ENCODE measurements at places on chromosomes 4 and X.

GRCh38 chrX:136061286-136061685 is 76.1 kb downstream of the SLC9A6 start:
- no peaks in the 10 kb centered on the region for H3K36me3 ChIP-seq
- no peak for DNase-seq
- H3K27me3 ChIP-seq, result no peaks in the 10 kb centered on the region
- no peak overlapping the region for H3K27ac ChIP-seq

DNA sequence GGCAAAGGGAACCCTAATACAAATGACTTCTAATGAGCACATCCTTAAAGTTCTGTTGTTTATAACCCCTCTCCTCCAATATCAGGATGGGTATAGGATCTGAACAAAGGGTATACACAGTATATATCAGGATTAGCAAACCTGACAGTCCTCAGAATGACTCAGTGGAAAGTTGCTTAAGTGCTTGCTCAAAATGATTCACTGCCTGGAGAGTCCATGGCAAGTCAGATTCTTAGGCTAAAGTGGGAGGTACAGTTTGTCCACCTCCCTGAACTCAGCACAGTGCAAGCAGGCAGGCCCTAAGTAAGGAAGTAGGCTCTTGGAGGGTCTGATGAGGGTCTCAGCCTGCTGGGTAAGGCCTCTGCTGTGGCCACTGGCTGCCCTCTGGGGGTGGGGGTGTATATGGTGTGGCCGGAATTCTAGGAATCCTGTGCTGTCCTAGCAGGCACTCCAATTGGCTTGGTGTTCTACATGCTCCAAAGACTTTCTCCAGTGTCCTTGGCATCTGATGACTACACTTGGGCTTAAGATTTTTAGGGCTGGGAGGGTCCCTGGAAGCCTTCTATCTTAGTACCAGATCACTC is 54.3 kb downstream of the CHRDL1 start:
- no peaks in the 10 kb centered on the region for H3K4me1 ChIP-seq
- no peaks in the 10 kb centered on the region for H3K27me3 ChIP-seq
- no peaks in the 10 kb centered on the region for H3K36me3 ChIP-seq
- no peak overlapping the region for H3K27ac ChIP-seq
- DNase-seq, result no peak

DNA sequence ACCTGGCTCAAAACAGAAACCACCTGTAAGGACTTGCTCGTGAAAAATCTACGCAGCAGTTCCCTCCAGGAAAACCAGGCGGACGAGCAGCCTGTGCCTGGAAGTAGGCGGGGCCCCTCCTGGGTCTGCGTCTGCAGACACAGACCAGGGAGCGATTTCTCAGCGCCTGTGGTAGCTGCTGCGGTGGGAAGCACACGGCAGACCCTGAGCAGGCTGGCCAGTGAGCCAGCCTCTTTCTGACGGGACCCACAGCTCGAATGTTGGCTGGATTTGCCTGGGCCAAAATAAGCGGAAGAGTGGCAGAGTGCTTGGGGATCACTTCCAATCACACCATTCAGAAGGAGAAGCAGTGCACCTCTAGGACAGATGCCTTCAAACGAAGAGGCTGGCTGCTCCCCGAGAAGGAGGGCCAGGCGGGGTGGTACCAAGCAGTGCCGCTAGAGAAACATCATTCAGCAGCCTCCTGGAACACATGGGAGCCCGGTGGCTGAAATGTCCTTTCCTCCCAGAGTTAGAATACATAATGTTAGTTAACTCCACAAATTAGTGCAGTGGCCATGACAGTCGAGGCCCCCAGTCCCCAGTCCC is 85.9 kb downstream of the GATB start:
- H3K27me3 ChIP-seq, result no peaks in the 10 kb centered on the region
- no peaks in the 10 kb centered on the region for H3K36me3 ChIP-seq
- no peaks in the 10 kb centered on the region for H3K4me1 ChIP-seq
- peak overlapping the region; percentile 10 for H3K27ac ChIP-seq
- DNase-seq, result no peak

DNA sequence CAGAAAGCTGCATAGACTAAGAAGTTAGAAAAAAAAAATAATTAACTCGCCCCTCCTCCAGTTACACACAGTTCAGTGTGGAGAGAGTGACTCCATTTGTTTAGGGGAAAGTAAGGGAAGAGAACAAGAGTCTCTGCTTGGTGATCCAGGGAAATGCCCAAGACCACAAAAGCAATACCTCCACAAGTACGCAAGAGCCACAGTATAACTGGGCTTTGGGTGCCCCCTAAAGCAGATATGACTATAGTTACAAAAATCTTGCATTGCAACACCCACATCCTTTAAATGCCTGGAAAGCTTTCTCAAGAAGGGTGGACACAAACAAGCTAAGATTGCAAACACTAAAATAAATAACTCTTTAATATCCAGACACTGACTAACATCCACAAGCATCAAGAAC is 164.2 kb upstream of the NRK start:
- no peak overlapping the region for H3K27ac ChIP-seq
- no peak overlapping the region for H3K4me3 ChIP-seq
- DNase-seq, result no peak
- no peaks in the 10 kb centered on the region for H3K36me3 ChIP-seq
- no peaks in the 10 kb centered on the region for H3K4me1 ChIP-seq
- no peaks in the 10 kb centered on the region for H3K27me3 ChIP-seq

- DNase-seq, result peak; percentile 22
- no peak overlapping the region for H3K27ac ChIP-seq
- H3K4me1 ChIP-seq, result no peaks in the 10 kb centered on the region
- H3K4me3 ChIP-seq, result no peak overlapping the region
Observed at GRCh38 chr4:89640620-89641366, 196.2 kb downstream of the SNCA start.

- no peak overlapping the region for H3K4me3 ChIP-seq
- no peak for DNase-seq
- no peak overlapping the region for H3K27ac ChIP-seq
- H3K4me1 ChIP-seq, result no peaks in the 10 kb centered on the region
Observed at GRCh38 chr4:24172406-24172805, 282.6 kb upstream of the PPARGC1A start.

DNA sequence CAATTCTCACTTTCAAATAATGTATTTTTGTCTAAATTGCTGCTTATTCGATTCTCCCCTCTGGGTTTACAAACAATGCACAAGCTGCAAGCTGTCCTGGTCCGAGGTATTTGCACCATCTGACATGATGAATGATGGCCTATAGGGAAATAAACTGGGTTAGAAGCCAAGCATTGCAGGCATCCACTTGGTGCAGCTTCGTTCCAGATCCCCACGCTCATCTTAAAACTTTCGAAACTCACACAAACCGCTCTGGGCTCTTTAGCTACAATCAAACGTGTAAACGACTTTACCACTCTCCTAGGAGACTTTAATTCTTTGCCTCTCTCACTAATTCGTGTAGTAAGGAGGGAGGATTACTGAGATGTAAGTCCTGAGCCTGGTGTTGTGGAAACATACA is 19.0 kb downstream of the PHKA2 start:
- H3K4me3 ChIP-seq, result no peak overlapping the region
- no peak overlapping the region for H3K27ac ChIP-seq
- no peak for DNase-seq
- H3K4me1 ChIP-seq, result no peaks in the 10 kb centered on the region

DNA sequence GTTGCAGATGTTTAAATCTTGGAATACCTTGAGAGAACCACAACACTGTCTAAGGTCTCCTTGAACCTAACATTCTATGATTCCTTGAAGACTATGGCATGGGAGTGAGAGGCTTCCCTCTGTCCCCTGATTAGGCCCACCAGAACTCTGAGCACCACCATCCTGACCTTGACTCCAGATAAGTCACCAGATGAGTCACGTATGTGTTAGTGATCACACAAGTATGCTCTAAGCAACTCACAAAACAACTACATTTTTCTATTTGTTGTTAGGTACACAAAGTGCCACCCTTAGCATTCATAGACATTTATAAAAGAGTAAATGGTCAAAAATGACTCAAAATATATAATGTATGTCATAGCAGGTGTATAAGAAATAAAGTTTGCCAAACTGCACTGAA is 252.9 kb upstream of the CXXC4 start:
- no peaks in the 10 kb centered on the region for H3K27me3 ChIP-seq
- H3K4me1 ChIP-seq, result no peaks in the 10 kb centered on the region
- DNase-seq, result no peak
- H3K36me3 ChIP-seq, result no peaks in the 10 kb centered on the region
- no peak overlapping the region for H3K27ac ChIP-seq
- no peak overlapping the region for H3K4me3 ChIP-seq

DNA sequence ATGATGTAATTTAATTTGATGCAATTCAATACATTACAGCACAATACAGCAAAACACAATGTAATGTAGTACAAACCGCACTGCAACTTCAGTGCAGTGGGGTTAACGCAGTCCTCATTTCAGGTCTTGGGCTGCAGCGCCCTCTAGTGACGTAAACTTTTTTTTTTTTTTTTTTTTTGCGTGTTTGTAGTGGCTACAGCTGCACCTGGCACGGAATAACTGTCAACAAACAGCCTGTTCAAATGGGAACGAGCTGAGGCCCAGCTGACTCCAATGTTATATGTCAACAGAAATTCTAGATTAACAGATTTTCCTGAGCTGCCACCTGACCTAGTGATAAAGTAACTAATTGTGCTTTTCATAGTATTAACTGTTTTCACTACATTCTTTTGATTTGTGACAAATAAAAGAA is 33.5 kb upstream of the RASSF6 start:
- H3K27ac ChIP-seq, result no peak overlapping the region
- H3K36me3 ChIP-seq, result peaks cover 2% of the 10 kb centered on the region
- H3K4me3 ChIP-seq, result no peak overlapping the region
- no peaks in the 10 kb centered on the region for H3K27me3 ChIP-seq
- peaks cover 44% of the 10 kb centered on the region for H3K4me1 ChIP-seq

- H3K4me3 ChIP-seq, result no peak overlapping the region
- H3K27me3 ChIP-seq, result no peaks in the 10 kb centered on the region
- H3K27ac ChIP-seq, result no peak overlapping the region
- no peaks in the 10 kb centered on the region for H3K4me1 ChIP-seq
Observed at GRCh38 chr4:34181311-34181841, 2062.9 kb downstream of the ARAP2 start.

DNA sequence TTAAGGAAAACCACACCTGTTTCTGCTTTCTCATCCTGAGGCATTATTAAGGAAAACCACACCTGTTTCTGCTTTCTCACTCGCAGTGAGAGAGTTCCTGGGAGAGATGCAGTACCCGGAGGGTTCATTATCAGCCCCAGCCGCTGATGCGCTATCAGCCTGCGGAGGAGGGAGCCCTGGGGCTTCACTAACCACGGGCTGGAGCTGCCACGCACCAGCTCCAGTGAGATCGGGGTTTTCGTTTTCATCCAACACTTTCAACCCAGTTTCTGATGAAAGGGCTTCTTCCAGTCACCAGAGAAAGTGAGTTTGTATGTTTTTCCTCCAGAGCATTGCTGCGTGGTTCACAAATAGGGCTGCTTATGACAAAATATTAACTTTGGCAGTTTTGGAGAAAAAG is 93.2 kb upstream of the PRKX start:
- peaks cover 18% of the 10 kb centered on the region for H3K27me3 ChIP-seq
- no peak for DNase-seq
- no peak overlapping the region for H3K4me3 ChIP-seq
- H3K4me1 ChIP-seq, result no peaks in the 10 kb centered on the region
- no peaks in the 10 kb centered on the region for H3K36me3 ChIP-seq
